Dorsolateral prefrontal cortex (tissue), 122 donors: ENCODE measurements at places on chromosomes 6 and 20. TPM values are rescaled to one million over a fixed set of nuclear protein-coding genes. Genes with fewer than 3 reads are reported as not detected.

TFB1M gene
- total RNA-seq = 27.7 TPM

TP53TG5 gene
- total RNA-seq = 8.1 TPM

NKX2-2 gene
- total RNA-seq = 20.5 TPM

PBOV1 gene
- not detected for total RNA-seq

RIPPLY2 gene
- 13.8 TPM for total RNA-seq

HLA-DQA1 gene
- total RNA-seq = 11.2 TPM

PCK1 gene
- total RNA-seq = 0.90 TPM

AFG1L gene
- total RNA-seq = 13.8 TPM

STK4 gene
- total RNA-seq = 47.9 TPM

F13A1 gene
- total RNA-seq = 5.5 TPM

SCRT2 gene
- total RNA-seq = 1.4 TPM

KCNK15 gene
- total RNA-seq = 0.44 TPM
